Smooth muscle cell of bladder (primary cell): ENCODE measurements at places on chromosomes 1 and 21. TPM values are rescaled to one million over a fixed set of nuclear protein-coding genes. Genes with fewer than 3 reads are reported as not detected.

Gene MOV10
- 43.7 and 45.8 TPM in 2 replicates for total RNA-seq

Gene PPM1J
- total RNA-seq: 0.55 and 0.57 TPM in 2 replicates

Gene S100A7
- total RNA-seq: not detected in 2 replicates

Gene ERICH3
- not detected in 2 replicates for total RNA-seq
